ENCODE measurements at places on chromosomes 7 and 10. TPM values are rescaled to one million over a fixed set of nuclear protein-coding genes. Genes with fewer than 3 reads are reported as not detected.

DNA sequence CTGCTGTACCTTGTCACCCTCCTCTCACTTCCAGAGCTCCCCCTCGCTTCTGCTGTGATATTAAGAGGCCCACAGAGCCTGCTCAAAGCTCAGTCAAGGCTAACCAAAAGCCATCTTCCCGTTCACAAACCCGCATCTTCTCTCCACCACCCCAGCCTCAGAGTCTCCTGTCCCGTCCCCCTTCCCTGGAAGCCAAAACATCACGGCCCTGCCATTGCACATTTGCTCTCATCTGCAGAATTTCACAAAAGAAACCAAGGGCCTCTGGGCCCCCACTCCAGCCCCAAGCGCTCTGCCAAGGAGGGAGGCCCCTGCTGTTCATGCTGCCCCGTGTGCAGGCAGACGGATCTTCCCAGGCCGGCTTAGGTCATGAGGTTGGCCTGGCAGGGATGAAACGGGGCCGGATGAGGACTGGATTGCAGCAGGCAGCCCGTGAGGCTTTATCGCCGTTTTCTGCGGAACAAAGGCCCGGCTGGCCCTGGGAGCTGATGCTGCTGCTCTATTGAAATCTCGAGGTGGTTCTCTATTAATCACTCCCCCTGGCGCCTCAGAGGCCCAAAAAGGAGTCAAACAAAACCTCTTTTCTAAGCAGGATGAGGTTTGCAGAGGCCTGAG lies 31.6 kb upstream of the FOXK1 start:
- no peak overlapping the region for H3K4me3 ChIP-seq
- H3K27ac ChIP-seq = peak overlapping the region; percentile 98
- no peaks in the 10 kb centered on the region for H3K4me1 ChIP-seq
- no peaks in the 10 kb centered on the region for H3K36me3 ChIP-seq

DNA sequence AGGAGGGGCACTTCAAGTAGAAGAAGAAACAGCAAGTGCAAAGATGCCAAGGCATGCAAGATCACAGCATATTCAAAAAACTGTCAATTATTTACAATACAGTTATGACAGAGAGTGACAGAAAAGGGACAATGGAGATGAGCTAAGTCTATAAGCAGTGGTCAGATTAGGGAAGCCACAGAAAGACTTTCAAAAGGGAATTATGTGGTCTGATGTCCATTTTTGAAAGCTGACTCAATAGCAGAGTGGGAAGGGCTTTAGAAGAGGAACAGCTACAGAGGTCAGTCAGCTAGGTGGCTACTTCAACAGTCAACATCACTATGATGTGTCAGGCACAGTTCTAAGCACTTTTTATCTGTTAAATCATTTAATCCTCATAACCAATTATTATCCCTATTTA lies 45.2 kb upstream of the SPOCK2 start:
- H3K36me3 ChIP-seq = peaks cover 7% of the 10 kb centered on the region
- no peak overlapping the region for H3K4me3 ChIP-seq
- no peaks in the 10 kb centered on the region for H3K4me1 ChIP-seq

- no peak overlapping the region for H3K27ac ChIP-seq
- H3K4me1 ChIP-seq = no peaks in the 10 kb centered on the region
- DNase-seq = no peak
- H3K27me3 ChIP-seq = no peaks in the 10 kb centered on the region
Measured at GRCh38 chr10:34080485-34081346, 734.4 kb downstream of the PARD3 start.

DNA sequence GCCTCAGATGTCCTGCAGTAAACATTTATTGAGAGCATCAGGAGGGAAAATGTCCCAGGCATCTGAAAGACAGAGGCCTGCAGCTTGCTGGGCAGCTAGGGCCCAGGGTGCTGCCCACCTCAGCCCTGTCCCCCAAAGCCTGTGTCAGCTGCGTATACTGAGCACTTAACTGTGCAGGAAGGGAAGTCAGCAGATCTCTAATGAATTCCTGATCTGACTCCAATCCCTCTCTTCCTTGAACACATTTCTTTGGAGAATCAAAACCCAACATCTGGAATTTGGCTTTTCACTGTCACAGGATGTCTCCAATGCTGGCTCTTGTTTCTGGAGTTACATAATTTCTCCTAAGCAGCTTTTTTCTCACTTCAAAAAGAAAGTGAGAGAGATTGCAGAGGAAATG lies 364.7 kb upstream of the NFE2L3 start:
- DNase-seq = no peak
- no peaks in the 10 kb centered on the region for H3K27me3 ChIP-seq
- no peak overlapping the region for H3K27ac ChIP-seq
- H3K36me3 ChIP-seq = no peaks in the 10 kb centered on the region
- H3K4me1 ChIP-seq = no peaks in the 10 kb centered on the region
- H3K4me3 ChIP-seq = no peak overlapping the region

- H3K36me3 ChIP-seq = no peaks in the 10 kb centered on the region
- H3K4me1 ChIP-seq = no peaks in the 10 kb centered on the region
- DNase-seq = no peak
- H3K27ac ChIP-seq = no peak overlapping the region
- no peaks in the 10 kb centered on the region for H3K27me3 ChIP-seq
Measured at GRCh38 chr7:11910253-11910652, 78.3 kb upstream of the THSD7A start.

DNA sequence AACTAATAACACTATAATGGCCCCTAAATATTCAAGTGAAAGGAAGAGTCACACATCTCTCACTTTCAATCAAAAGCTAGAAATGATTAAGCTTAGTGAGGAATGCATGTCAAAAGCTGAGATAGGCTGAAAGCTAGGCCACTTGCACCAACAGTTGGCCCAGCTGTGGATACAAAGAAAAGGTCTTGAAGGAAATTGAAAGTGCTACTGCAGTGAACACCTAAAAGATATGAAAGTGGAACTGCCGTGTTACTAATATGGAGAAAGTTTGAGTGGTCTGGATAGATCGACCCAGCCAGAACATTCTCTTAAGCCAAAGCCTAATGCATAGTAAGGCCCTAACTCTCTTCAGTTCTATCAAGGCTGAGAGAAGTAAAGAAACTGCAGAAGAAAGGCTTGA lies 12.1 kb upstream of the SNX13 start:
- H3K4me3 ChIP-seq = no peak overlapping the region
- no peaks in the 10 kb centered on the region for H3K4me1 ChIP-seq
- DNase-seq = no peak
- H3K27ac ChIP-seq = no peak overlapping the region
- no peaks in the 10 kb centered on the region for H3K36me3 ChIP-seq

GSTO2 gene
- total RNA-seq = 18.8 TPM

ANKRD61 gene
- total RNA-seq = not detected

Data from endodermal cell (in vitro differentiated cells).